ENCODE measurements at places on chromosomes 6 and 20.

GRCh38 chr6:137095093-137095492 is 50.3 kb upstream of the IL20RA start:
- DNase-seq, result no peak

- no peak for DNase-seq
Observed at GRCh38 chr6:151096691-151097606, 142.8 kb upstream of the AKAP12 start.

DNA sequence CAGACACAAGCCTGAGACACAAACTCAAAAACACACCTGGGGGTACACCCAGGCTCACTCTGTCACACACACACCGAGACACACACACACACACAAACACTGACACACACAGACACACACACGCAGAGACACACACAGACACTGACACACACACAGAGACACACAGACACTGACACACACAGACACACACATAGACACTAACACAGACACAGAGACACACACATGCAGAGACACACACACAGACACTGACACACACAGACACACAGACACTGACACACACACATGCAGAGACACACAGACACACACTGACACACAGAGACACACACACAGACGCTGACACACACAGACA is 14.4 kb upstream of the ABHD16B start:
- DNase-seq, result no peak

GRCh38 chr6:148212366-148212765 is 130.3 kb upstream of the SASH1 start:
- DNase-seq, result no peak

- peak; percentile 44 for DNase-seq
Observed at GRCh38 chr6:31681135-31681671, 336 bp upstream of the LY6G5C start.

DNA sequence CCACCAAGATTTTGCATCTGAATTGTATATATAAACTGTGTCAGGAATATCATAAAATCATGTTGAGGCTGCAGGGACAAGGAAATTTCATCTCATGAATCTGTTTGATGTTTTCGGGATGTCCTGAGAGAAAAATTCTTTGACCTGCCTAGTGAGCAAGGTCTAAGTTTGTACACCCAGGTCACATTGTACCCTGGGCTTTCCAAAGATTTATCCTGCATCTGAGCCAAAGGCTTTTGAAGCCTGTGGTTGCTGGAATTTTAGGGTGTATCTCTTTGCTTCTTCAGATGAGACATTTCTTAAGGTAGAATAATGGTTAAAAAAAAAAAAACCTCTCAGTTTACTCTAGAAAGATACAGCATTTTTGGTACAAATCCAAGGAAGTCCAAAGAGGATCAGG is 63.3 kb downstream of the FOXO3 start:
- no peak for DNase-seq

GRCh38 chr6:14035071-14035847 is 82.3 kb upstream of the CD83 start:
- no peak for DNase-seq

- DNase-seq, result no peak
Observed at GRCh38 chr20:41370176-41370575, 3.6 kb upstream of the EMILIN3 start.

GRCh38 chr6:133396233-133396983 is 155.3 kb downstream of the EYA4 start:
- DNase-seq, result no peak

DNA sequence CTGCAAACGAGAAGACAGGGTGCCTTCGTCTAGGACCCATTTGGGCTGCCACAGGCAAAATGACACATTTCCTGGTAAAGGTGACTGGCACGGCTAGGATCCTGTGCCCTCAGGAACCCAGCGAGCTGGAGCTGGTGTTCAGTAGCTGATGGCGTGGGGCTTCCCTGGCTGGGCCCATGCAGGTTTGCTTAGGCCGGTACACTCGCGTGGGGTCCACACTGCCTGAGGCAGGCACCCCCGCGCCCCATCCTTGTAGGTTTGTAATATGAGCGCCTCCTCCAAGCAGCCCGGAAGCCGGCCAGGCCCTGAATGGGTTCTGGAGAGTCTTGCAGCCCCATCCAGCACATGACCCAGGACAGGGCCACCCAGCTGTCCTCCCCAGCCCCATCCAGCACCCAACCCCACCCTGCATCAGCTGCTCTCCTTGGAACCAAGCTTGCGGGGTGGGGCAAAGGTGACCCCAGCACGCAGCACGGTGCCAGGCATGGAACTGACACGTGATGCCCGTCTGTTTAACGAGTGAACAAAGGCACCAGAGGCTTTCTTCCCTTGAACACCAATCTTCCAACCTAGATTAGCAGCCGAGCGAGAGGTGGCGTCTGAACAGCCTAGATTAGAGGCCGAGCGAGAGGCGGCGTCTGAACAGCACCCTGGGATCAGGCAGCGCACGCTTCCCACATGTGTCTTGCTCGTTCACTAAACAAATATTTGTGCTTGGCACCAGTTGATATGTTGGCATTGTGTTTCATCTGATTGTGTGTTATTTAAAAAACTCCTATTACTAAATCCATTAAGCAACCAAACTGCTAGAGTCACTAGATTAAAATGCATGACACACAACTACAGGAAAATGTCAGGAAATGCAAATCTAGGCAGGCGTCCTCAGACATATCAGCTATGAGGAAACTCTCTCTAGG is 112.1 kb downstream of the DLL1 start:
- no peak for DNase-seq

DNA sequence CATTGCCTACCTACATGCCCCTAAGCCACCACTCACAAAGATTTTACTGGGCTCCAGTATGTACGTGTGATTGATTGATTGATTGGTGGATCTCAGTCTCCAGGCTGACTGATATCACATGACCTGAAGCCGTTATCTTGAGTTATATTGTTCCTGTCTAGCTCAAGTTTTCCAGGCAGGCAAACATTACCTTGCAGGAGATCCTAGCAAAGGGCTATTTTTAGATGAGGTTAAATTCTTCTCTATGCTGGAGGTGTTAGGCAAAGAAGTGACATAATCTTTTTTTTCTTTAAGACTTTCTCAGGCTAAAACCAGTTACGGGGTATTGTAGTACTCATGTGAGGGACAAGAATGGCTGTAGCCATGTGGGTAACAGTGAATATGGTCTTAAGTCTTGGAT is 125.2 kb downstream of the DOK5 start:
- DNase-seq, result no peak

DNA sequence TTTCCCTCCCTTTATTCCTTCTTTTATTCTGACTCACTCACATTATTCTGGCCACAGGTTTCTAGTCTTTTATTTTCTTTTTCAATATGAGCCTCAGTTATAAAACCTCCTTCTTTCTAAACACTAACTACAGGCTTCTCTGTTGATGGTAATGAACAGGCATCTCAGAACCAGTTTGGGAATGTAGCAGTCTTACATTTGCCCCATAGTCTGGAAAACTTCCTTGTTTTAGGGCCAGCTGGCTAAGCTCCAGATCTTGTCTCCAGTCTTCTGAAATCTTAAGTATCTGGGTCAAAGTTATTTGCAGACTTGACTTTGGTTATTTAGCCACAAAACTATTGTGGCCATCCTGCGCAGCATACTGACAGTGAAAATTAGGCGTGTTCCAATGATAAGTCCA is 97.0 kb upstream of the MAN1A1 start:
- DNase-seq, result no peak

- no peak for DNase-seq
Observed at GRCh38 chr6:140784573-140784972, 1348.2 kb upstream of the GJE1 start.

DNA sequence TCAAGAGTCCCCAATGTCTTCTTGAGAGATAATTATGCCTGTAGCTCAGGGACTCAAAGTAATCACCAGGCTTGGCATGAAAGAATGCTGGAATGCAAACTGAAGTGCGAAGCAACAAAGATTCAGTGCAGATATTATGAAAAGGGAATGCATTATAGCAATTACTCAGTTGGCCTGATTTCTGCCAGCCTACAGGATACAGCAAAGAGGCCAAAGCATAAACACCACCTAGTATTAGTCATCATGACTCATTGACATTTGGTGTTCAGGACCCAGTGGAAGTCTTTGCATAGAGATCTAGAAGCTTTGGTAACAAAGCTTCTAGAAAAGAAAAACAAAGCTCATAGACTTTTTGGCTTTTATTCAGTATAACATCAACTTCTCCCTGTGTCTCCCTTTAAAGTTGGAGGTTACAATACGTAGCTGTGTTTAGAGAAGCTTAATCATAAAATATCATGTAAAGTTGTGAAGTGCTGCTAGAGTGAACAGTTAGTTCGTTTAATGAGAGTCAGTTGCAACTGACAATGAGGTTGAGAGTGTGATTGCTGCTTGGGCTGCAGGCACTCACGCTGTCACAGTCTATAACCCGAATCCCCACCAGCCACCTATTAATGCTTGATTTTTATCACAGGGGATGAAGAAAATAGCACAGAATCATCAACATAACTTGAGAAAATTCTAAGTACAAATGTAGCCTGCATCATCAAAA is 932.7 kb downstream of the TFAP2A start:
- no peak for DNase-seq

GRCh38 chr20:63037669-63038268 is 31.0 kb upstream of the BHLHE23 start:
- DNase-seq, result no peak

- no peak for DNase-seq
Observed at GRCh38 chr6:4756247-4756646, 20.0 kb upstream of the CDYL start.

- DNase-seq, result no peak
Observed at GRCh38 chr6:131954059-131954774, 3.0 kb upstream of the CCN2 start.

DNA sequence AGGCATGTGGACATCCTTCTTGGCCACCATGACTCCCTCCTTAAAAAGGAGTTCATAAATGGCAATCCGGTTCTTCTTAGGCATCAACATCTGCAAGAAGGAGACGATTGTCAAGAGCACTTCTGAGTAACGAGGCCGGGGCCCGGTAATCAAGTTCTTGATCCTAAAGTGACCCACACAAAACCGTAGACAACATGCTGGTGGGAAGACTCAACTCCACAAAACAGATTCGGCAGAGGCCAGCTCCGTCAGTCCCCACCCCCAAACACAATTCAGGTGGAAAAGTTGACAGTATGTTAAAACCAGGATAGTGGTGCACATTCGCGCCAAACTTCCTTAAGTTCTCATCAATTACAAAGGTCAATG is 754 bp downstream of the RPS10 start:
- DNase-seq, result no peak

- no peak for DNase-seq
Observed at GRCh38 chr6:130713144-130713543, 114.1 kb upstream of the SMLR1 start.

GRCh38 chr6:152920016-152920415 is 62.8 kb downstream of the FBXO5 start:
- no peak for DNase-seq

DNA sequence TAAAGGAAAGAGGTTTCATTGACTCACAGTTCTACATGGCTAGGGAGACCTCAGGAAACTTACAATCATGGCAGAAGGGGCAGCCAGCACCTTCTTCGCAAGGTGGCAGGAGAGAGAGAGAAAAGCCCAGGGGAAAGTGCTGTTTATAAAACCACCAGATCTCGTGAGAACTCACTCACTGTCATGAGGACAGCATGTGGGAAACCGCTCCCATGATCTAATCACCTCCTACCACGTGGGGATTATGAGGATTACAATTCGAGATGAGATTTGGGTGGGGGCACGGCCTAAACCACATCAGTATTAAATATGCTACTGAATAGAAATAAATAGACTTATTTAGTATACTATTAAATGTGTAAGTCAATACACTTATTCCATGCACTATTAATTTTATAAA is 70.6 kb upstream of the TCF21 start:
- DNase-seq, result no peak

DNA sequence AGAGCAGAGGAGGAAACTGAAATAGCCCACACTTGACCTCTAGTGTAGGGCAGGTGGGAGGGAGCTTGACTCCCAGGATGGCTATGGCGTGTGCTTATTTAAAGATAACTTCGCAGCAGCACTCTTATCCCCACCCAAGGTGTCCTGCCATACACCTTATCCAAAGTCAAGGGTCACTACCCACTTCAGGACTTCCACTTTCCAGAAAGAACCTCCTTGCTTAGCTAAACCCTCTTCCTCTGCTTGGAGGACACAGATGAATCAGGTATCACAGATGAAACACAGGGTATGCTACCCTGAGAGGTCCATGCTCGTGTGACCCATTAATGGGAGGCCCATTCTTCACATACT is 2.3 kb downstream of the RIN2 start:
- DNase-seq, result no peak

- no peak for DNase-seq
Observed at GRCh38 chr6:122853259-122853995, 64.4 kb downstream of the SMPDL3A start.

GRCh38 chr20:21183722-21184121 is 57.8 kb downstream of the KIZ start:
- no peak for DNase-seq

DNA sequence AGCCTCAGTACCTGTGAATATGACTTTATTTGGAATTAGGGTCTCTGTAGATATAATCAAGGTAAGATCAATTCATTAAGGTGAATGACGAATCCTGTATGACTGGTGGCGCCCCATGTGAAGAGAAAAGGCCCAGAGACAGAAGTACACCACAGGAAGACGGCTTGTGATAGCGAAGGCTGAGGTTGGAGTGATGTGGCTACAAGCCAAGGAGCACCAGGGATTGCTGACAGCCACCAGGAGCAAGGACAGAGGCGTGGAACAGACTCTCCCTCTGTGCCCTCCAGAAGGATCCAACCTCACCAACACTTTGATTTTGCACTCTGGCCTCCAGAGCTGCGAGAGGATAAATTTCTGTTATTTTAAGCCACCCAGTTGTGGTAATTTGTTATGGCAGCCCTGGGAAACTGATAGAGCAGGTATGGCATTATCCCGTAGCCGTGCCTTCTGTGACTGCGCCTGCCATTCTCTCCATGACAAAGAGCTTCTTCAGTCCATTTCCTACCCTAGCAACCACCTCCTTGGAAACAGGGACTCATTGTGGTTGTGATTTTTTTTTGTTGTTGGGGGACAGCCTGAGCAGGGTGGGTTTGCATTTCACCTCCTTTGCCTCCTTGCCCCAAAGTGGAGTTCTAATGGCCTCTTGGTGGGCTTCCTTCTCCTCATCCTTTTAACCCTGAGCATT is 29.6 kb downstream of the PTK7 start:
- DNase-seq, result no peak

GRCh38 chr6:150491811-150492172 is 107.9 kb upstream of the PLEKHG1 start:
- no peak for DNase-seq

GRCh38 chr20:58231683-58232082 is 3.2 kb upstream of the ANKRD60 start:
- no peak for DNase-seq

GRCh38 chr20:3276680-3277015 is 37.7 kb upstream of the SLC4A11 start:
- no peak for DNase-seq

- DNase-seq, result no peak
Observed at GRCh38 chr6:84346372-84346771, 118.9 kb upstream of the CEP162 start.

DNA sequence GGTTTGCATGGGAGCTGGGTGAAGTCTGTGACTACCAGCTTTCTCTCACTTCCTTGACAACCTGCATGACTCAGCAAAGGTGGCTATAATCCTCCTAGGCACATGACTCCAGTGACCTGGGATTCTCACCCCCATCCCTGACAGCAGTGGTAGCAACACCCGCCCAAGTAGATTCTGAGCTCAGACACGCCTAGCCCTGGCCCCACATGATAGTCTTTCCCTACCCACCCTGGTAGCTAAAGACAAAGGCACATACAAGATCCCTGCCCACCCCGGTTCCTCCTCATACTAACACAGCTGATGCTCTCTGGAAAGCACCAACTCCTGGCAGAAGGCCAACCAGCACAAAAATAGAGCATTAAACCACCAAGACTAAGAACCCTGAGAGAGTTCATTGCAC is 25.9 kb upstream of the CRISP1 start:
- no peak for DNase-seq

GRCh38 chr20:22214296-22214695 is 370.1 kb downstream of the FOXA2 start:
- no peak for DNase-seq

All from CD4-positive, alpha-beta T cell treated with Interferon alpha-2 for 1 hour (primary cell).